CD4-positive, alpha-beta T cell treated with Interleukin-6 at 100 ng/mL for 8 hours (primary cell): ENCODE measurements at places on chromosomes 3 and 15.
A peak's percentile ranks its signal among the peaks of the same experiment; 100 is the strongest.

- no peak for DNase-seq
Measured at GRCh38 chr3:67578416-67578815, 76.0 kb downstream of the SUCLG2 start.

GRCh38 chr3:100516838-100517237 is 24.4 kb downstream of the TMEM45A start:
- DNase-seq = no peak

- DNase-seq = no peak
Measured at GRCh38 chr3:185647134-185647879, 61.2 kb downstream of the SENP2 start.

GRCh38 chr3:73072634-73073033 is 11.2 kb downstream of the EBLN2 start:
- DNase-seq = no peak

DNA sequence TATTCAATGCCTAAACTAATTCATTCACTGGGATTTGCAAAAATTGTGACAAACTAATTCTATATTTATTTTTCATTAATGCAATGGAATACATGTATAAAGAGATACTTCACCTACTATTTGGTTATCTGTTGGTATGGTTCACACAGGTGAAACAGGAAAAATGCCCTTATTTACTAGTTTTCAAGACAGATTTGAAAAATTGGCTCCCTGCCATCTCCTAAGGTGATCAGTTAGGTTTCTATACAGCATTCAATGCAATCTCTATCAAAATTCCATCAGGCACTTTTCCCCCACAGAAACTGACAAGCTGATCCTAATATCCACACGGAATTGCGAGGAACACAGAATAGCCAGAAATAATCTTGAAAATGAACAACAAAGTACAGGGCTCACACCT is 101.1 kb downstream of the DLG1 start:
- DNase-seq = no peak

GRCh38 chr3:150439657-150440056 is 31.6 kb downstream of the TSC22D2 start:
- no peak for DNase-seq

- peak; percentile 74 for DNase-seq
Measured at GRCh38 chr15:70488002-70488605, 275.3 kb downstream of the UACA start.

DNA sequence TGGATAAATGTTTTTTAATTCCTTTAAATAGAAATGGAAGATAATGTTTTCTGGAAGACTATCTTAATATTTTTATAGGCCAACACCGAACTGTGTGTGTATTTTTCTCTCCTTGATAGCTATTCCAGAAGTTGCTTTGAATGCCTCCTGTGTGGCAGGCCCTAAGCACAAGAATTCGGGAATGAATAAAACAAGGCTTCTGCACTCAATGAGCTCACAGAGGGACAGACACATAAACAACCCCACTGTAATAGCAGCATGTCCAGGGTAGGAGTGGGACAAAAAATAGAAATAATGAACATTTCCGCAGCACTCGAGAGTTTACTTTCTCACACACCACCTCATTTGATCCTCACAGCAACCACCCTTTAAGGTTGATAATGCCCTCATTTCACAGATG is 18.0 kb downstream of the SRGAP3 start:
- no peak for DNase-seq

GRCh38 chr15:94056314-94056713 is 175.0 kb upstream of the MCTP2 start:
- no peak for DNase-seq

DNA sequence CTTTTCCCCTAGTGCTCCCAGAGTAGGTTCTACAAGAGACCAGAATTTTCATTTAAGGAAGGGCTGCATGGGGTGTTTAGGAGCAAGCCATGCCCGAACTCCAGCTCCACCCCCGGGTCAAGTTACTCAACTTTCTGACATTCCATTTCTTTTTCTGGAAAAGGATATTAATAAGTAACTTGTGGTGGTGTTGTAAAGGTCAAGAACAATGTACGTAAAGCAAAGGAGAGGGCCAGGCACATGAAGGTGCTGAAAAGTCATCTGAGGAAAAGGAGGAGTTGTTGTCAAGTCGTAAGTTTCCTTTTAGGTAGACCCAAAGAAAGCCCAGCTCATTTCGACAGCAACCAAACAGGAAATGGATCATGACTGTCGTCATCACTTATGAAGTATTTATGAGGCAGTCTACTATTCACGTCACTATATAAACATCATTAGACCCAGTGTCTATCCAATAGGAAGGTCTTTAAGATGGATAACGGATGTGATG is 319.6 kb upstream of the IL12A start:
- no peak for DNase-seq

GRCh38 chr3:195096053-195096452 is 174.9 kb downstream of the XXYLT1 start:
- no peak for DNase-seq

- no peak for DNase-seq
Measured at GRCh38 chr3:27171113-27171512, 198.1 kb downstream of the NEK10 start.

DNA sequence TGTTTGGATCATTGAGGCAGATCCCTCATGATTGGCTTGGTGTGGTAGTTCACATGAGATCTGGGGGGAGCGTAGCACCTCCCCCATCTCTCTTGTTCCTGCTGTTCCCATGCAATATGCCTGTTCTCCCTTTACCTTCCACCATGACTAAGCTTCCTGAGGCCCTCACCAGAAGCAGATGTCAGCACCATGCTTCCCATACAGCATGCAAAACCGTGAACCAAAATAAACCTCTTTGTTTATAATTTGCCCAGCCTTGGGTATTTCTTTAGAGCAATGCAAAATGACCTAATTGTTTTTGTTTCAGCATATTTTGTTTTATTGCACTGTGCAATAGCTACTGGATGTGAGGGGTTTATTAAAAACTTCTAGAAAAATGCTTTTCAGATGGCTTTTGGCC is 56.6 kb upstream of the CHST2 start:
- no peak for DNase-seq

GRCh38 chr3:99396651-99397275 is 241.6 kb upstream of the COL8A1 start:
- no peak for DNase-seq

GRCh38 chr15:77624868-77625267 is 7.8 kb downstream of the LINGO1 start:
- DNase-seq = no peak

- no peak for DNase-seq
Measured at GRCh38 chr3:128179484-128179819, 26.2 kb downstream of the EEFSEC start.

DNA sequence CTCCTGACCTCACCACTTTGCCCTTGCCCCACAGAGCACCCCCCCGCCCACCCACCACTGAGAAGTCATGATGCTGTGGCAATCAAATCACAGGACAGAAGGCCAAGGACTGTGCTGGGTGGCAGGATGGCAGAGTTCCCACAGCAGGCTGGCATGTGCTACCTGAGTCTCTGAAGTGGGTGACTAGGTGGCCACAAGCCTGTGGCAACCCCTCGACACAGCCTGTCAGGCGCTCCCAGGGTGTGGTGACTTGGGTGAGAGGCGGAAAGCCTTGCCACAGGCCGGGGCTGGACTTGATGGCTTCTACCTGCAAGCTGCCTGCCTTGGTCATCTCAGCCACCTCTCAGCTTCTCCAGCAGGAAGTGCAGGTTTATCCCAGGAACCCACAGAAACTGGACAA is 15.6 kb upstream of the DUSP7 start:
- DNase-seq = no peak

DNA sequence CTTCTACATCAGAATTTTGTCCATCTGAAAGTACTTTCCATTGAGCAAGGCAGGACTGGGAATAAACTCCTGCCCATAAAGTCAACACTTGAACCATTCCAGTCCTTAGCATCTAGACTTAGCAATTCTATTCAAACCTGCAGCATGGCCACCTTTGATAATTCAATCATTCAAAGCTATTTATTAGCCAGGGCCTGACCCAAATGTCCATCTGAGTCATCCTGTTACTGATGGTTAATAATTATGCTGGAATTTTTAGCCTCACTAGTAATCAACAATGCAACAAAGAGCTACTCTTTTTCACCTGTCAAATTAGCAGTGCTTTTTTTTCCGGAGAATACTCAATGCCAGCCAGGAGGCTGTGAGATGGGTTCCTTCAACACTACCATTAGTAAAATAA is 72.7 kb upstream of the SNRK start:
- DNase-seq = no peak

- DNase-seq = no peak
Measured at GRCh38 chr15:59296181-59296617, 76.5 kb downstream of the MYO1E start.

GRCh38 chr3:99145031-99145430 is 243.5 kb upstream of the DCBLD2 start:
- no peak for DNase-seq

DNA sequence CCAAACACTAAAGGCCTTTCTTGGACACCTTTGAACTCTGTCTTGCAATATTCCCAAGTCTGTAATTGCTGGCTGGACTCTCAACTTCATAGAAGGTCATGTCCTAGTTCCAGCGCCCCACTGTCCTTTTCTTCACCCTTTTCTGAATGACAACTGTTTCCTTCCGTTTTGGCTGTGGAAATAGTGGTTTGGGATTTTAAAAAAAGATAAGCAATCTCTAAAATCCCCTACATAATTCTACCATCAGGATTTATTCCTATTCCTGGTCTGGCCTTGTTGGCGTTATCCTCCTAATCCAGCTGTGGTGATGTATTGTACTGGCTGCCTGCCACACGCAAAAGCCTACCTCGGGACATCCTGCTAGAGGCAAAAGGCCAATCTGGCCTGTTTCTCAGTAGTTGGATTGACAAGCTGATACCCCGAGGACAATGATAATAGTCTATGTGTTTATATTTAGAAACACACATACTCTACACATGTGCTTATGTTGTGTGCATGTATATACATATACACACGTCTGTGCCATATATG is 440.3 kb upstream of the DPH6 start:
- DNase-seq = no peak

DNA sequence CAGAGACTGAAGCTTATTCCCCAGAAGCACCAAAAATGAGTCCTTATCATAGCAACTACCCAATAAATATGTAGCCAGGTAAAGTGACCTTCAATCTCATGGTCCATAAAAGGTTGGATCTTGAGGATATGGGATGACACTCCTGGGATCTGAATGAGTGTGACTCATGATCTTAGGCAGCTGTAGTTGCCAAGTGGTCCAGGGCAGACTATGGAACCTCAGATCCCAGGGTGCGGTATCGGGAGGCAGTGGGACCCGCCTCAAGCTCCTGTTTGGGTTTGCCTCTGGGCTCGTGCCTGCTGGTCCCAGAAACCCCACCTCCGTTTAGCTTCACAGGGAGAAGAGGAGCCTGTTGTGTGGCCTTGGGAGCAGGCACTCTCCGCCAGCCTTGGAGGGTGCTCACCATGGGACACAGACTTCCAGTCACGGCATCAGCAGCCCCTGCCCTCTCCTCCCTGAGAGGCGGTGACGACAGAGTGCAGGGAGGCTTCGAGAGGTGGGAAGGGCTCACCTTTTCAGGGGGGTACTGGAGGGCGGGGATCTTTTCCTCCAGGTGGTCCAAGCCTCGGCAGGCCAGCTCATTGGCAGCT is 8.1 kb downstream of the PLIN1 start:
- DNase-seq = no peak

GRCh38 chr15:76059320-76060117 is at the start of gene TMEM266:
Gene TMEM266 (plus strand): TSS chr15:76059985. CDS start chr15:76134264, 74,279 bp downstream.
- DNase-seq = no peak

- no peak for DNase-seq
Measured at GRCh38 chr3:148036331-148036876, 627.2 kb downstream of the ZIC1 start.

GRCh38 chr3:15011174-15011573 is 53.9 kb downstream of the MRPS25 start:
- DNase-seq = no peak

- no peak for DNase-seq
Measured at GRCh38 chr3:176120507-176120906, 1076.8 kb downstream of the TBL1XR1 start.

DNA sequence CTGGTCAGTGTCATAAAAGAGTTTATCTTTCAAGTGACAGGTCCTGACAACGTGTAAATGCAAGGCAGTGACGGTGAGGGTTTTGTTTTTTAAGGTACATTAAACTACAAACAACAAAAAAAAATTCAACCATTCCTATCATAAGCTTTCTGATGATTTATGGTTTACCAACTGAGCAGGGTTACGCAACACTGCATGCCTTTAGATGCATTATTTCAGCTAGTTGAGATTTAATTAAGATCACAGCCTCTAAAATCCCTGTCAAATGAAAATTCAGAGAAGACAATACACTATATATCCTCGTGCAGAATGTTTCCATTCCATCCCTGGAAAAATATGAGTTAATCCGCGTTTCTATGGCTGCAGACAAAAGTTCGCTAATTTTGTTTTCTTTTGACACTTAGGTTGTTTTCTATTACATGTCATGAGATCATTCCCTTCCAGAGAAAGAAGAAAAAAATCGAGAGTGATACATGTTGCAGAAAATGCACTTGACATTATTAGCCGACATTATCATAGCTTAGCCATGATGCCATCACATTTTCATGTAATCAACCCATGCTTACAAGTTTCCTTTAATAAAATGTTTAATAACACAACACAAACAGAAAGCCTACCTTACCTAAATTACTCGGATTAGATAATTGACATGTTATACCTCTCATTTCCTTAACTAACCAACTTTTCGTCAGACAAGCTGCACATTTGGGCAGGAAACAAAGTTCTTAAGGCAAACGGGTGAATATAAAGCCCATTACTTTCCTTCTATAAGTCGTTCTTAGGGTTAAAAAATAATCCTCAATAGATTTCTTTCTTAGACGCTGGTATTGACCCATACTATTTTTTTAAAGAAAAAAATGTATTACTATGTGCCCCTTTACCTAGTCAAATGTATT is 521.2 kb downstream of the FOXP1 start:
- DNase-seq = no peak

DNA sequence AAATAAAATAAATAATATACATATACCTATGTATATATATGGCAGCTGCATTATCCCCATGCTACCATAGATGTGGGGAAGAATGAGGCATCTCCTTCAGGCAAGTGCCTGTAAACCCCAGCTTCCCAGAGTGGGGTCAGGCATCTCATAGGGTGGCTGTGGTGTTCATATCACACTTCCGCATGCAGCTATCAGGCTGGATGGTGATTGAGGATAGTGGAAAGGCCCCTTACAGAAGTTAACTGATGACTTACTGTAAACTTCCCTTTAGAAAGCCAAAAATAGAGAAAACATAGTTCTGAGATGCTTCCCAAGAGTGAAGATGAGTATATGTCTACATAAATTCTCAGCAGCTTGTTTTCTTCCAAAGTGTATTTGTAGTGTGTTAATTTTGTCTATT is 3.5 kb upstream of the PP2D1 start:
- DNase-seq = no peak

DNA sequence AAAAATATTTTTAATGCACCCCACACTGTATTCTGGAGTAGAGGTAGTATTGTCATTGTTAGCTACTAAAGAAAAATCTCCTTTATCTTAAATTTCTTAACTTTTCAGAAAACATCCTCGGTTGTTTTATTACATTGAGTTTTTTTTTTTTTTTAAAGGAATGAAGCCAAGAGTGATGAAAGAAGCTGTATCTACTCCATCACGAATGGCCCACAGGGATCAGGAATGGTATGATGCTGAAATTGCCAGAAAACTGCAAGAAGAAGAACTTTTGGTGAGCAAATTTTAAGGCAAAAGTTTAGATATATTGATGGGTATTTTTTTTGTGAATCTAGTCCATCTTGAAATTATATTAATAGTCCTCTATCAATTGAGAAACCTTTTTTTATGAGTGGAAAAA is 49.7 kb upstream of the UTS2B start:
- no peak for DNase-seq
